Effector CD4-positive, alpha-beta T cell (primary cell): ENCODE measurements at places on chromosomes 7 and 10.

- DNase-seq = no peak
Observed at GRCh38 chr10:14372606-14373005, 41.9 kb upstream of the FRMD4A start.

GRCh38 chr10:28594406-28594805, 61.5 kb downstream of the WAC start:
- peak; percentile 12 for DNase-seq

DNA sequence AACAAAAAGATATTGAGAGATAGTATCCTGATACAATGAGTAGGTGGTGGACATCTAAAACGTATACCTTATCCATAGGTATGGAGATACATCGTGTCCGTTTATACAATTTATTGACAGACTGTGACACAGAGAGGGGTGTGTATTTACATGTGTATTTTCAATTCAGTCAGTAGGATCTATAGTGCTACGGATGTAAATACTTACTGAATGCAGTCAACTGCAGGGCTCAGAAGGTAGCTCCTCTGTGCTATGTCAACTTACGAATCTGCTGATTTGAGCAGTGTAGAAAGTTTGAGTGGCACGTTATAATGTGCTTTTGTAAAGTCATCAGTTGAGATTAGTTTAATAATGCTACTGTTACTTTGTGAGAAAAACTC, 626 bp downstream of the ZNF804B start:
- DNase-seq = no peak

- DNase-seq = no peak
Observed at GRCh38 chr10:60208676-60209269, 180.9 kb downstream of the ANK3 start.

DNA sequence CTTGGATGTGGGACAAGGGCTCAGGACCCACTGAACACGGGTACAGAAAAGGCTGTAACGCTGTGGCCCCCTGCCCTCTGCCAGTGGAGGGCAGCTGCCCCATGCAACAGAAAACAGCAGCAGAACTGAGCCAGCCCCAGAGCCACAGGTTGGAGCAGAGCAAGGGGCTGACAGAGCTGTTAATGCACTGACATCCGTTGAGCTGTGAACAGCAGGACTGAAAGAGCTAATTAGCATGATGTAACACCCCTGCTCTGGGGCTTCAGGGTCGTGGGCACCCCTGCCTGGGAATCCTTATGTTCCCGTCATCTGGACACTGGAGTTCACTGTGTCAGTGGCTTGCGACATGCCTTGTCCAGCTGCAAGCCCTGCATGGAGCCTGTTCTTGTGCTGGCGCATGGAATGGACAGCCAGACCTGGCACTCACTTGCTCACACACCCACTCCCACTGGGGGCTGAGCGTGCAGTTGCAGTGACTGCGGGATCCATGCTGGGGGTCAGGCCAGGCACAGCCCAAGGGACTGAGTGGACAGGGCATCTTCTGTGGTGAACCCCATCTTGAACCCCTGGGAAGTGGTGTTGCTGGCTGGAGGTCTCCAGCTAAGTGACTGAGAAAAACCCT, 293.7 kb downstream of the DNAJB9 start:
- no peak for DNase-seq

GRCh38 chr10:103789771-103790201, 65.6 kb downstream of the SH3PXD2A start:
- DNase-seq = no peak

DNA sequence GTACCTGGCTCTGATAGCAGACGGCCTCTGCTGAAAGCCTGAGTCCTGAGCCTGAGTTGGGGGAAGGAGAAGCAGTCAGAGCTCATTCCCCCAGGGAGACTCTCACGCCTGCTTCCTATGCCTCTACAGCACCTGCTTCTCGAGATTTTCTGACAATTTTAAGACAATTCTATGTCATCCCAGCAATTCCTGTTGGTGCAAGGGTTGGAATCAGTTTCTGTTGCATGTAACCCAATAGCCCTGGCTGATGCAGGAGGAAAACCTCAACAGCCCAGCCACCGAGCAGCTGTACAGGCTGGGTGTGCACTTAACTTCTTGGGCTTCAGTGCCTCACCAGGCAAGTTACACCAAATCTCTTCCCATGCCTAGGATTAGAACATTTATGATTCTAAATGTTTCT, 134.7 kb downstream of the GLI3 start:
- no peak for DNase-seq

- DNase-seq = no peak
Observed at GRCh38 chr10:63133821-63134557, 861 bp downstream of the NRBF2 start.

DNA sequence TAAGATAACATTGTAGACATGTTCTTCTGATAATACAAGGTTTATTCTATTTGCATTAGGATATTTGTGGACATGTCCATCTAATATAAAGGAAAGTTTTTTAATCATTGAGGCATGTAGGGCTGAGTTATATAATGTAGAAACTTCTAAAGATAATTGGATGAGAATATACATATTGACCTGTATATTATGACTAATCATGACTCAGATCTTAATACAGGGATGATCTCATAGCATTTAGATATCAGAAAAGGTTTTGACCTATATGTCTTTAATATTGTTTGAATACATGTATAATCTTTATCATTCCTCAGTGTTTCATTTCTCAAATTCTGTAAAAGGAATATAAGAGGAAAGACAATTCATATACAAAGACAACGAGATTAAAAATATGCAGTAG, 39.2 kb downstream of the CD36 start:
- DNase-seq = no peak

DNA sequence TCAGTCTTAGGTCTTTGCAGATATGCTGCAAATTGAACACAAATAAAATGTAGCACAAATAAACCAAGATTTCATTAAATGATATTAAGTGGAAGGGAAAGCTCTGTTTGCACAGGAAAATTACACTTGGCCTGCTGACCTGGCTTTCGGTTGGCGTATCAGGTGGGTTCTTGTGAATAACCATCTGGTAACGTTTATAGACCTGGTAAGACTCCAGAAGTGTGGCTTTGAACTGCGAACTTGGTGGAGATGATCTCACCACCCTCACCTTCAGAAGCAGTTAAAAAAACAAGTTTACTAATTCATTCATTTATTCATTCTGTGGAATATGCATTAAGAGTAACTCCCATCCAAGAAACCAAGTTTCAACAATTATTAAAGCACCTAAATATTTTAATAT, 28.1 kb downstream of the ATE1 start:
- no peak for DNase-seq

GRCh38 chr10:125802131-125802530, 20.9 kb downstream of the UROS start:
- DNase-seq = no peak

- DNase-seq = no peak
Observed at GRCh38 chr10:78846760-78847159, 222.0 kb upstream of the ZMIZ1 start.

GRCh38 chr7:17086403-17086802, 204.6 kb upstream of the AGR3 start:
- no peak for DNase-seq

- DNase-seq = no peak
Observed at GRCh38 chr10:22849077-22849805, 78.6 kb upstream of the ARMC3 start.

DNA sequence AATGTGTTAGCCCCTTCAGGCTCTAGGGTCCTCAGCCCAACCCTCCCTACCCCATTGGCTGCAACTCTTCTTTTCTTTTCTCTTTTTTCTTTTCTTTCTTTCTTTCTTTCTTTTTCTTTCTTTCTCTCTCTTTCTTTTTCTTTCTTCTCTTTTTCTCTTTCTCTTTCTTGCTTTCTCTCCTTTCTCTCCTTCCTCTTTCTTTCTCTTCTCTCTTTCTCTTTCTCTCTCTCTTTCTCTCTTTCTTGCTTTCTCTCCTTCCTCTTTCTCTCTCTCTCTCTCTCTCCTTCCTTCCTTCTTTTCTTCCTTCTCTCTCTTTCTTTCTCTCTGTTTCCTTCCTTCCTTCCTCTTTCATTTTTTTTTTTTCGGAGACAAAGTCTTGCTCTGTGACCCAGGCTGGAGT, 458.9 kb downstream of the TYW1 start:
- DNase-seq = no peak

DNA sequence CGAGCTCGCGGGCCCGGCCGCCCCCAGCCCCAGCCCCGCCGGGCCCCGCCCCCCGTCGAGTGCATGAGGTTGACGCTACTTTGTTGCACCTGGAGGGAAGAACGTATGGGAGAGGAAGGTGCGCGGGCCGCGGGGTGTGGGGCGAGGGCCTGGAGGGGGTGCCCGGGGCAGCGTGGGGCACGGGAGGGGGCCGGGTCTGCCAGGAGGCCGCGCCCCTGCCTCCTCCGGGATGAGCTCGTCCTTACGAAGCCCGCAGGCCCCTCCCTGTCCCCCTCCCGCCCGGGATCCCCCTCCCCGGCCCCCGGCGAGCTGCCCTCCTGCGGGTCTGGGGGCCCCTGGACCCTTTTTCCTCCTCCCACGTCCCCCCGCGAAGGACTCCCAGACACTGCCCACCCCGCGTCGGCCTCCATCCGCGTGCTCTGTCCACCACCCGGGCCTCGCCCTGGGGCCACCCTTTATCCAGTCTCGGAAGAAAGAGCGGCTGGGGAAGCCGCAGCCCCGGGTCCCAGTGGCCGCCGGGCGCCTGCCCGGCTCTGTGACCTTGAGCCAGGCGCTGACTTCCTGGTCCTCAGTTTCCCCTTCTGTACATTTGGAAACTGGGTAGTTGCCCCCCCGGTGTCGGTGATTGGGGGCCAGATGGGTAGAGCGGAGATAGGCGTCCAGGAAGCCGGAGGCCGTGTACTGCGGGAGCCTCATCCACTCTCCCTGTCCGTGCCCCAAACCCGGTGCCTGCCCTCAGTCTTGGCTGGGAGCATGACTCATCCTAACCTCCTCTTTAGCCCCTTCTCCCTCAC, 521 bp downstream of the LIMK1 start:
- no peak for DNase-seq

GRCh38 chr10:108230478-108231170, 1066.1 kb upstream of the SORCS1 start:
- DNase-seq = no peak

DNA sequence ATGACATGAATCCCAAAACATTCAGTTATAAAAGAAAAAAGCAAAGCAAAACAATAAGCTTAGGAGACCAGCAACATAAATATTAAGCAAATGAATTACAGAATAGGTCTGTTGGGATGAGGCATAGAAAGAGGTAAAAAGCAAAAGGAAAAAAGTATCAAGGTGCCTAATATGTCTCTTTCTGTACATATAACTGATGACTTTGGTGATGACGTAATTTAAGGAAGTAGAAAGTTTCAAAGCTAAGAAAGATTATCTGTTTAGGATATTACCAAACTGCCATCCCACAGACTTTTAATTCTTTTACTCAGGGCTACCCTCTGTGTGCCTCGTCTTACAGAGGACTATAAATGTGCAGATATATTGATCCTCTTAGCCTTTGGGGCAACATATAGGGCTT, 1066.5 kb downstream of the SORCS3 start:
- DNase-seq = no peak

DNA sequence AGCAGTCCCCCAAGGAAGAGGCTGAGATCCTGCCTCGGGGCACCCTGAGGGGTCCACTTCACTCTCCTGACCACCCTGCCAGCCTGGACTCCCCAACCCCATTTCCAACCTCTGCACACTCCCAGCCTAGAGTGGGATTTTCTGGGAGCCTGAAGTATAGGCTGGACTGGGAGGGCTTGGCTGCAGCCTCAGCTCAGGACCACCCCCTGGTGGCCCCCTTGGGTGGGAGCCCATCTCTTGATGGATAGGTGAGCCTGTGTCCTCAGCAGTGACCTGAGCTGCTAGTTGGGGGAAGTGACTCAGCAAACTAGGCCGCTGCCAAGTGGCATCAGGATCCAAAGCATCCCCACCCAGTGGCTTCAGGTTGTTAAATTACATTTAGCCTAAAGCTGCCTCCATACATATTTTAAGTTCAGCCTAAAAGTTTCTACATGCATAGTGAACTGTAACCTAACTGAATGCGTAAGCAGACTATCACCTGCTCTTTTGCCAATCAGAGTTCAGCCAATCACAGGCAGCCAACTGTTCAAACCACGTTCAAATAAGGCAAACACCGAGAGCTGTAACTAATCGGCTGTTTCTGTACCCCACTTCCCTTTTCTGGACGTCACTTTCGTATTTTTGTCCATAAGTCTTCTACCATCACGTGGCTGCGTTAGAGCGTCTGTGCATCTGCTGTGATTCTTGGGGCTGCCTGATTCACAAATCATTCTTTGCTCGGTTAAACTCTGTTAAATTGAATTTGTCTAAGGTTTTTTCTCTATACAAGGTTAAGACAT, 144.0 kb downstream of the PLPP4 start:
- no peak for DNase-seq

DNA sequence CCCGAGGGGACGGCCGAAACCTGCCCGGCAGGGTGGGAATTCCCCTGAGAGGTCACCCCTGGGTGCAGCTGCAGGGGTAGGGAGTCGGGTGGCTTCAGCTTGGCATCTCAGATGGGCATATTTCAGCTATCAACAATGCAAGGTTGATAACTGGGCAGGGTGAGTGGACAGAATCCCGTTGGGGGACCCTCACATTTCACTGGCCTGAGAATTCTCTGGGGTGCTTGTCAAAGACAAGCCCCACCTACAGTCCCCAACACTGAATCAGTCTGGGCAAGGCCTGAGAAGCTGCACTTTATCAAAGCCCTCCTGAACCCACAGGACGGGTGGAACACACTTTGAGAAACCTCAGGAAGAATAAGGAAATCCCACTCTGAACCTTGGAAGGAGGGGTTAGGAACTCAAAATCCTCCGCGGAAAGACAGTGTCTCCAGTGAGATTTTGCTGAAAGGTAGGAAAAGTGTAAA, 3.1 kb downstream of the RGS10 start:
- no peak for DNase-seq

- no peak for DNase-seq
Observed at GRCh38 chr7:135843214-135843613, 94.6 kb upstream of the FAM180A start.

GRCh38 chr7:32479574-32480200, 10.5 kb downstream of the LSM5 start:
- DNase-seq = no peak

- no peak for DNase-seq
Observed at GRCh38 chr7:1769286-1770200, 99.5 kb downstream of the ELFN1 start.

DNA sequence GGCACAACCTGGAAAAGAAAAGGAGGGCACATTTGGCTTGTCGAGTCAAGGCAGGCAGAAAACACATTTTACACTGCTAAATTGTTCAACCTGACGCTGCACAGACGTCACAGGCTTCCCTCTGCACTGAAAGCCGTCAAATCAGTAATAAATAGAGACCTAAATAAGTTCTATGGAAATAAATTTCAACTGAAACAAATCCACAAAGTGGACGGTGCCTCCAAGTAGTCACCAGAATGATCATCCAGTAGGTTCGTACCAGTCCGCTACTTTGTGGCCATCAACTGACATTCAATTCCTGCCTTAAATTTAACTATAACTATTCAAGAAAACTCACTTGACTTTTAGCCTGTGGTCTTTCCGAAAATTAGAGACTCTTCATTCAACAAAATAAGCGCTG, 49.0 kb downstream of the NPVF start:
- DNase-seq = no peak

DNA sequence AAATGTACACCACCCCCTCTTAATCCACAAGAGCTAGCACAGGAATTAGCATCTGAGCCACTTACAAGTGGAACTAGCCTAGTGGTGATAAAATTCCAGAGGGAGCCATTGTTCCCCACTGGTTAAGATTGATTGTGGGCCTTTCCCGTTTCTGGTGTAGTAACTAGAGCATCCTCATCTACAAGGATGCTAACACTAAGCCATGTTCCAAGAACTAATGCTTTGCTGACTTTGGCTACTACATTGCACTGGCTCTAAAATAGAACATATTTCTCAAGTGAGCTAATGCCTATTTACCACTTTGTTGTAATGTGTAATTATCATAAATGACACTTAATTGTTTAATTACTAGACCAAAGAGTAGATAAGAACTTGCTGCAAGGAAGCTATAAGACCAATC, 143.7 kb downstream of the FZD1 start:
- DNase-seq = no peak
